ENCODE measurements at places on chromosomes 16 and 17.

DNA sequence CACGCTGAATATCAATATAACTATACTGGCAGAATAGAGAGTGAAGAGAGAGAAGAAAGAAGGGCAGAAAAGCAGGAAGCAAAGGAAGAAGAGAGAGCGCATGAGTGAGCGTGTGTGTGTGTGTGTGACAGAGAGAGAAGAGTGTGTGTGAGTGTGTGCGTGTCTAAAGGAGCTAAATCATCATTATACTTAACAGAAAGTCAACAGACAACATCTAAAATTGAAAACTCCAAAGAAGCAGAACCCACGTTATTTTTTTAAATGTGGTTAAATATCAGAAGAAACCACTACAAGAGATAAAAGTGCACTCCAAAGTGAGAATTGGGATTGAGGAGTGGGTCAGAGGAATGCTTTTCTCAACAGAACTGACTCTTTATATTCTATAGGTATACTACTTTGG is 77.2 kb downstream of the BRIP1 start:
- DNase-seq: no peak

DNA sequence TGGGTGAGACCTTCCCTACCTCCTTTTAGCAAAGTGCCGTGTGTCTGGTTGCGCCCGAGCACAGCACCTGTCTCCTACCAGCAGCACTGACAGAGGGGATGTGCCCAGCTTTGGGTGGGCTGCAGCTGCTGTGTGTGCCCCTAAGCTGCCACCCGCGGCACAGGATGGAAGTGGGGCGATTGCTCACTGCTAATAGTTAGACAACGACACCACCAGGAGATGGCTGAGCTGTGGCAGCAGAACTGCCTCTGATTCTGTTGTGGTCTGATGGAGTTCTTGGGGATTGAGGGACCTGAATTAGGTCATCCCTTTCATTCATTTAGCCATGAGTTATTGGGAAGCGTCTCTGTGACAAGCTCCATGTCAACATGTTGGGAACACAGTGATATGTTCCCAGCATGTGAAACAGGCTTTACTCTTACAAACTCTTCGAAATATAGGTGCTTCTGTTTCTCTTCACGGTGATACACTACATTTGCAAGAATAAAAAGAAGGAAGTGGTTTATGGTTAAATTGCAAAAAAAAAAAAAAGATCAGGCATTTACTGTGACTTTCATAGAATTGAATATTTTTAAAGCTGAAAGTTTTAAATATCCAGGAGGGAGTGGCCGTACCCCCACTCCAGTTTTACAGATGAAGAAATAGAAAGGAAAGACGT is 184.4 kb downstream of the MAF start:
- no peak for DNase-seq

DNA sequence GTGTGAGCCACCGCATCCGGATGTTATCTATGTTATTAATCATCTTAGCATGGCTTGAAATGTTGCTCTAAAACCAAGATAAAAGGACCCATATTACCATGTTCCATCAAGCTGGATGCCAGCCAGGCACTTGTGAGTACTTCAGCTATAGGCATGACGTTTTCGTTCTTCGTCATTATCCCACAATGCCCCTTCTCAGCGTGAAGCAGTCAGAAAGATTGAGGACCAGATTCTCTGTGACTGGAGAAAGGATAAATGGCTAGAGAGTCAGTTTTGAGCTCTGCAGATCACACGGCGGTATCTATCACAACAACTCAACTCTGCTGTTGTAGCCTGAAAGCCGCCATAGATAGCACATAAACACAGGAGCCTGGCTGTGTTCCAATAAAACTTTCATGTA is 29.8 kb upstream of the LCMT1 start:
- no peak for DNase-seq

DNA sequence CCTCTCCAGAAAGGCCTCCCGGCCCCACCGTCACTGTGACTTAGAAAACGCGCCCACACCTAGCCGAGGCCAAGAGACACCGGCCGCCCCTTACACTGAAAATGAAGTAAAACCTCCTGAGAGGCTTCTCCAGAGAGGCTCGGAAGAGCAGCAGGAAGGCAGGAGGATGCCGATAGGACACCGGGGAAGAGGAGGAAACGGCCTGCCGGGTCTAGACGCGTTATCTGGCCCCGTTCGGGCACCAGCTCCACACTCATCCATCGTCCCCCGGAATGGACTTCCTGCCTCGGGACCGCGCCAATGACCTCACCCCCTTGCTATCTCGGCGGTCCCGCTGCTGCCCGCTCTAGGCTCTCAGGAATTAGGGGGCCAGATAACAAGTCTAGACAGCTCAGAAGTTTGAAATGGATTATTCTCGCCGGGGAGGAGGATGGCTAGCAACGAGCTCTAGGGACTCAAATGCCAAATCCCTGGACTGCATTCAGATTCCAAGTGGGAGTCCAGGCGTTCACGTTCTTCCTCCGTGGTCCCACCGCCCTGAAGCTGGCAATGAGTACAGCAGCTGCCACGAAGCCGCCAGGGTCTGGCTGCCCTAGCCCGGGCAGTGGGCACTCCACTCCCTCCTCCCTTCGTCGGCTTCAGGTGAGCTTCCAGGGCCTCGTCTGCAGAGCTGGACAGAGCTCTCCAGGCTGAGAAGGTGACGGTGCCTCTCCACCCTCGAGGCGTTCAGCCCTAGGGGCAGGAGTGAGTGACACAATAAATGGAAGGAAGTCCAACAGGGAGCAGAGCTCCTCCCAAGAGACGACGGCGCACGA is 350.9 kb downstream of the FOXL1 start:
- DNase-seq: peak; percentile 97

DNA sequence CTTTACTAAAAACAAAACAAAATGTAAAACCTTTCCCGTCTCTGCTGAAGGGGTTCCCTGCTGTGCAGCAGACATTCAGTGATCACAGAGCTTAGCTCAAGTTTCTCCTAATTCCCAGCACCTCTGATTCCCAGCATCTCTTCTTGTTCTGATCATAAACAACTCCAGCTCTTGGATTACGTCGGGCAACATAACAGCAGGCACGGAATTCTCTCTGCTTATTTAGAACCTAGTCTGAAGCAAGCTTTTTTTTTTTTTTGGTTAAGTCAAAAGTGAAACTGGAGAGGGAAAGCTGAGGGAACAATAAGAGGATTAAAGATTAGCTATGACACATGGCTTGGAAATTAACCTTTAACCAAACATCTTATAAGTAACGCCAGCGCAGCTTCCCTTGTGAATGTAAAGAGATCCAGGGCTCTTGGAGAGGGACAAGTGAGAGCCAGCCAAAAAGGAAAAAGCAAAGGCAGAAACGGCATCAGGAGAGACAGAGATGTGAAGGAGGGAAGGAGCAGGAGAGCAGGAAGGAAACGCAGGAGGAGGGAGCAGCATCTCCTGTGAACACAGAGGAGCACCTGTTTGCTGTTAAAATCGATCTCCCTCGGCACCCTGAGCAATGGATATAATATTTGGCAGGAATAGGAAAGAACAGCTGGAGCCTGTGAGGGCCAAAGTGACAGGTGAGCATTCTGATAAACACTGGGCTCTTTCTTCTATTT is at the start of gene BCO1:
BCO1 (plus strand) TSS at position 394 of the 716 bp plus-strand sequence; CDS start at position 614, 220 bp downstream.
- DNase-seq: peak; percentile 53

GRCh38 chr16:47983999-47984580 is 171.7 kb downstream of the ABCC12 start:
- DNase-seq: peak; percentile 36

DNA sequence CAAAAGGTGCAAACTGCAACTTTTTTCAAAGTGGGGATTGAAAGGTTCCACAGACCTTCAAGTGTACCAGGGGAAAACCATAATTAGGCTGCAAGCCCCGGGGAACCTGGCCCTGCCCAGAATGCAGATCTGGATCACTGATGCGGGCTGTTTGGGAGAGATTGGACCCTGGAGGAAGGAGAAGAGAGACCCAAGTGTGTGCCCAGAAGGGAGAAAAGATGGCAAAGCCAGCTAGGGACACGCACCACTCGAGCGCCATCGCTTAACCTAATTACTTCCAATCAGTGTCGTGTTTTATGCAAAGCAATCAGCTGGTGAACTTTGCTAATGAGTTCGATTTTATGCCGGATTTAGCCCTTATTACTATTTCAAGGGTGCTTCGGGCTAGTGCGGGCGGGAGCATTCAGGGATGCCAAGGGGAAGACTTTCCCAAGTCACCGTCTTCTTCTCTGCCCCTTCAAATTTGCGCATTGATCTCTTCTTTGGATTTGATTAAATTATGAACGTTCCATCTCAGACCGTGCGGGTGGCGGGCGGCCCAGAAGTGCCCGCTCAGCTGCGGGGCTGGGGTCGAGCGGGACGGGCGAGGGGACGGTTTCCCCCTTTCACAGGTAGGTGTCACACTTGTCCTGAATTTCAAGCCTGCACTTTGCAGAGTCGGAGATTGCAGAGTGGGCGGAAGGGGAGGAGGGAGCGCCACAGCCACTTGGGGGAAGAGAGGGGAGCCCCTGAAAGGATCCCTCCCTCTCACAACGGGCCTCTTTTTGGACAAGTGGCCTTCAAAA is 4.0 kb downstream of the IRX5 start:
- DNase-seq: peak; percentile 74

GRCh38 chr16:11481987-11482386 is 104.7 kb downstream of the LITAF start:
- no peak for DNase-seq

DNA sequence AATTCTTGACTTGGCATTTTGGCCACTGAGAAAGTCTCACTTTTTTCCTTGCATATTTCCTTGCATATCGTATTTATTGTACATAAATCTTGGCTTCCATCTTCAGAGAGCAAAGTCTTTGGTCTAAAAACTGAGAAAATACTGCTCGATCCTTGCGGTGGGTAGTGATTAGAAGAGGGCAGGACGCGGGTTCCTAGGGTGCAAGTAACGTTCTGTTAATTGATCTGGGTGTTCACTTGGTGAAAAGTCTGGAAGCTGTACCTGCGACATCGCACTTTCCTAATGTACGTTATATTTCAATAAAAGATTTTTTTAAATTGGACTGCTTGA is 758 bp upstream of the UBALD2 start:
- no peak for DNase-seq

DNA sequence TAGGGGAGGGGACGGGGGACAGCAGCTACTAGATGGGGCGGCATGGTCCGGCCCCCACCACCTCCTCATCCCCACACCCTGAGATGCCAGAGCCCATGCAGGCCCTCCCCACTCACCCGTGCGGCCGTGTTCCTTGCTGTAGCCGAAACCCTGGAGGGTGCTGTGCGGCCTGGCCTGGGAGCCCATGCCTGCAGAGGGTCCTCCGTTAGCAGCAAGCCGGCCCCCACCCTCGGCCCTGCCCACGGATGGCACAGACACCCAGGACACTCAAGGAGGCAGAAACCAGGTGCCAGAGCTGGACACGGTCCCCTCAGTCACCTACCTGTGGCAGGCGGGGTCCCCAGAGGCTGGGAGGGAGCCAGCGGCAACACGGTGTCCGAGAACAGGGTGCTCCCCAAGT is 5.5 kb downstream of the TEPSIN start:
- DNase-seq: no peak

GRCh38 chr16:57952909-57953308 is 18.0 kb downstream of the CNGB1 start:
- no peak for DNase-seq

DNA sequence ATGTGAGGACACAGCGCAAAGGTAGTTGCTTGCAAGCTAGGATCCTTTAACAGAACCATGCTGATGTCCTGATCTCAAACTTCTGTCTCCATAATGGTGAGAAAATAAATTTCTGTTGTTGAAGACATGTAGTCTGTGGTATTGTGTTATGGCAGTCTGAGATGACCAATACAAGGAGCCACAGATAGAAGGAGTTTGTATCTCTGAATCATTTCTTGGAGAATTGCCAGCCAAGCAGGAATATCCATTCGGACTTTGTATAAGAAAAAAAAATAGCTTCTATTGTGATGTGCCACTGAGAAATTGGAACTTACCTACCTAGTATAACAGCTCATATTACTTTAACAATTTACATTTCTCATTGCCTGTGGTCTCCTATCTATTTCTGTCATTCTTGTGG is 447.6 kb upstream of the CA10 start:
- peak; percentile 54 for DNase-seq
